NCI-H2029 treated with DMSO at 0.1 percent for 48 hours (cell line): ENCODE measurements at places on chromosomes 1 and 21.

GRCh38 chr1:93662481-93663207, 19.0 kb downstream of the BCAR3 start:
- no peak for DNase-seq

DNA sequence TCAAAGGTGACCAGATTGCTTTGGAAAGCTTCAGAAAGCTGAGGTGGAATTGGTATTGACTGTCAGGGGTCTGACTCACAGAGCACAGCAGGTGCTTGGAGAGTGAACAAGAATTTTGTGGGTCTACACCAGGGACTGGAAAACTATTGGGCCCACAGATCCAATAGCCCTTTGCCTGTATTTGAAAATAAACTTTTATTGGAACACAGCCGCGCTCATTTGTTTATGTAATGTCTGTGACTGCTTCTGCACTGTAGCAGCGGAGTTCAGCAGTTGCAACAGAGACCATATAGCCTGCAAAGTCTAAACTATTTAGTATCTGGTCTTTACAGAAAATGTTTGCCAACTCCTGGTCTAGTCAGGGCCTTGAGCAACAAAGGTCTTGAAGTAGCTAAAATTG, 315.6 kb downstream of the NFIA start:
- no peak for DNase-seq

DNA sequence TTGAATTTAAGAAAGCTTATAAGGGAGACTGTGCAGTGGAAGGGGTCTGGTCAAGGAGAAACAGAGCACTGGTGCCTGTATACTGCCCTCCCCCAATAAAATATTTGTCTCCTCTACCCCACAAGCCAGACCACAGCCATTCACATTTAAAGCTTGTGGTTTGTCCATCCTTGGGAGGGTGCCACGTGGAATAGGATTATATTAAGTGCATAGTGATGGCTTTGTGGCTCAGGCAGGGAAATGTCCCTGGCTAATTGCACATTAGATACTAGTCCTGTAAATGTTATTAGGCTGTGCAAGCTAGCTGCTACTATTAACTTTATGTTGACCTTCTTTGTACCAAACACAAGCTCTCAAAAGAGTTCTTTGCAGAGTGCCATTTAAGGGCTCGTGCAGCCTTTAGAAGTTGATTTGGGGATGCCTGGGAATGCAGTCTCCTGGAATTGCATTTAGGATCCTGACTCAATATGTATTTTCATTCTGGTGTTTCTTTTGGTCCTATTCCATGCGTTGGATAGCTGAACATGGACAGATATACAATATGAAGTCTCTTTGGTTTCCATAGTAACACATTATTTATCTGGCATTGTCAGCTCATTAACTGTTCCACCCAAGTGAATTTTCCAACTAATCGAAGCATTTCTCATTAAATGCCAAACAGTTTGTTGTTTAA, 210.6 kb downstream of the ROR1 start:
- DNase-seq = no peak

DNA sequence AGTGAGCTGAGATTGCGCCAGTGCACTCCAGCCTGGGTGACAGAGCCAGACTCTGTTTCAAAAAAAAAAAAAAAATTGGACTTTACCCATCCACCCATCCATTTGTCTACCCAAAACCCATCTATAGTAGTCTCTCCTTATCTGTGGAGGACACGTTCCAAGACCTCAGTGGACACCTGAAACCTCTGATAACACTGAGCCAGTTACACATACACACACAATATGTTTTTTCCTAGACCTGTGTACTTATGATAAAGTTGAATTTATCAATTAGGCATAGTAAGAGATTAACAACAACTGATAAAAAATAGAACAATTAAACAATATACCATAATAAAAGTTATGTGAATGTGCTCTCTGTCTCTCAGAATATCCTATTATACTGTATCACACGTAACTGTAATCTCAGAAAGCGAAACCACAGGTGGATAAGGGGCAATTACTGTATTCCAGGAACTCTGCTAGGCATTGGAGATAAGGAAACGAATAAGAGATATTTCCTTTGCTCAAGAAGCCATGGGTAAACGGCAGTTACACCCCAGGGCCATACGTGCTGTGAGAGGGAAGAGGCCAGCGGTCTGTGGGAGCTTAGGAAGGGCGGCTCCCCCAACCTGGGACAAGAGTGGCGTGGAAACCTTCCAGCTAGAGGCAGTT, 84.2 kb upstream of the DISP3 start:
- DNase-seq = no peak

DNA sequence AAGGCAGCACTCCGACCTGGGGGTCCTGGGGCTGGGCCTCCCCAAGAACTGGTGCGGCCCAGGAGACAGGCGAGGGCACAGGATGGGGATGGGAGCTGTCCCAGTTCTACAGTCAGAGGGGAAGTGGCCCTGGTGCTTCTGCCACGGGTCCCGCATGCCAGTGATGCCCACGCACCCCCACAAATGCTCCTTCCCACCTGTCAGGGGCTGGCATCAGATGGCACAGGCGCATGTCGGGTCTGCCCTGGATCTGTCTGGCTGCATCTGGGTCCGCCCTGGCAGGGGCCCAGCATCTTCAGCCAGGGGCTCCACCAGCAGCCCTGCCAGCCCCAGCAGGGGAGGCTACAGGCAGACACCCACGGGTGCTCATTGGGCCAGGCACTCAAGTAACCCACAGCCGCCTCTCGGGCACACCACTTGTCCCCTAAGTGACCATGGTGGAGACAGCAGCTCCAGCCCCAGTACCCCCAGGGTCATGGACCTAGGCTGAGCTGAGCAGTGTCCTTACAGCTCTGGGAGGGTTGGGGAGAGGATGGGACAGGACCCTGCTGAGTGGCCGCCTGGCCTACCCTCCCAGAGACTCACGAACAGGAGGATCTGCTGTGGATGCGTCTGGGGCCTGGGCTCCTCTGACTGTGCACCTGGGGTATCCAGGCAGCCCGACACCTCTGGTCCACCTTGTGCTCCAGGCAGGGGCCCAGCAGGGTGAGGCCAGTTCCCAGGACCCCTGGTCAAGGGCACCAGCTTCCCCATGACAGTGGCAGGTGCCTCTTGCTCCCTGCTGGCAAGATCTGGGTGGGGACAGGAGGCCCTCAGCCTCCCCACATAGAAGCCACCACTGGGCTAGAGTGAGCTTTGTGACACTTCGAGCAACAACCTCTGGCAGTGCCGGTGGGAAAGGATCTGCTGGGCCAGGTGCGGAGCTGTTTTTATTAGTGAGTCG, 5.4 kb downstream of the SMIM1 start:
- DNase-seq = no peak

DNA sequence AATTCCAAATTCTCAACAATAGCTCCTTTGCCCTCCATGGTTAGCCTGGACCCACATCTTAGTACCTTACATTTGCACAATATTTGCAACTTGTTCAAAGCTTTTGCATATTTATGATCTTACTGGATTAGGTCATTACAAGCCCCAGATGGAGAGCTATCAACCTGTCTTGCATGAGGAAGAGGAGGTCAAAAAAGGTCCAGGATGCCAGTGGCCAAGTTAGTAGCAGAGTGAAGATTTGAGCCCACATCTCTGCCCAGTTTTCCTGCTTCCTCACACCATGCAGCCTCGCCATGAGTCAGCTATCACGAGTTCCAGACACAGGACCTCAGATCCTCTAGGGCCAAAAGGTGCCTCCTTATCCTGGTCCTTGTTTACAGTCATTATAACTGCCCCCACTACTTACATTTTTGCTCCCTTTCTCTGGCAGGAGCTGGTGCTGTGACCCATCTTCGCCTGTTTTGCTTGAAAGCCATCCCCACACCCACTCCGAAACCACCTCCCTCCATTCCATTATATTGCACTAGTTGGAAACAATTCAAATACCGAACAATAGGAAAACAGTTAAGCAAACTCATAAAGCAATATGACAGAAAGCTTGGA, 5.0 kb upstream of the AHCYL1 start:
- no peak for DNase-seq

GRCh38 chr21:44568667-44569556, 4.6 kb upstream of the KRTAP10-4 start:
- no peak for DNase-seq
